Stimulated activated CD4-positive, alpha-beta T cell treated with anti-CD3 and anti-CD28 coated beads, Interleukin-15, amount 100 ng/mL, for 1 hour (primary cell): ENCODE measurements at places on chromosomes 1 and 21.

GRCh38 chr1:33433509-33434362 is 2.8 kb upstream of the PHC2 start:
- no peak for DNase-seq

DNA sequence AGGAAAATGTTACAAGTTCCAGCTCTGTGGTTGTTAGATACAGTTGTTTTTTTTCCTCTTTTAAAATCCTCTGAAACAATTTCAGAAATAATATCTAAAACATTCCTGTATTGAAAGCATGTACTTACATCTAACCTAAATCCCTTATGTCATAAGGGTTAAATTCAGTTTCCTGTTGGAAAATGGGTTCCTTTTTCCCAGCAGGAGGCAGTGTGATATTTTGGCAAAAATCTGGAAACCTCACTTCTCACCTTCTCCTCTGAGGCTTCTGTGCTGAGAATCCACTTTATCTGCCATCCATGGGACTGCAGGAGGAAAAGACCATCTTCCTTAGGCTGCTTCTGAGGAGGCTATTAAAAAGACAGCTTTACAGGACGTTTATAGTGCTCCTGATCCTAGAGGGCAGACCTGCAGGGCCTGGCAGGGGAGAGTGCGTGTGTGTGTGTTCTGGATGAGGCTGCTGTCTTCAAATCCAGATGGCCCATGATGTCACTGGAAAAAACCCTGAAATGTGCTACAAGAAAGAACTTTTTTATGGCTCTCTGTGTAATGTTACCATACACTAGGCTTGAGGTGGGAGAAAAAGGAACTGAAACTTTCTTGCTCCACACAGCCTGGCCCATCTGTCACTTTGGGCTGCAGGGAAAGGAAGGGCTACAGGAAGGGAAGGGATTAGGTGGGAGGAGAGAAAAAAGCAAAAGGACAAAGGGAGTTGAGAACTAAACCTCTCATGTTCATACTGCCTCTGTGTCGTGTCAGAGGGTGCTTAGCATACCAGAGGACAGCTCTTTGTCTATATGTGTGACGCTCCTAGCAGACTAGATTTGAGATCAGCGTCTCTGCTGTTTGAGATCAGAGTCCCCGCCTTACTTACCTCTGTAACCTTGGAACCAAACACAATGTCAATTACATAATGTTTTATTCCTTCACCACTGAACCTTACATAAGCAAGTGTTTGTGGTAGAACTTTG is 379.2 kb upstream of the SPAG17 start:
- no peak for DNase-seq

DNA sequence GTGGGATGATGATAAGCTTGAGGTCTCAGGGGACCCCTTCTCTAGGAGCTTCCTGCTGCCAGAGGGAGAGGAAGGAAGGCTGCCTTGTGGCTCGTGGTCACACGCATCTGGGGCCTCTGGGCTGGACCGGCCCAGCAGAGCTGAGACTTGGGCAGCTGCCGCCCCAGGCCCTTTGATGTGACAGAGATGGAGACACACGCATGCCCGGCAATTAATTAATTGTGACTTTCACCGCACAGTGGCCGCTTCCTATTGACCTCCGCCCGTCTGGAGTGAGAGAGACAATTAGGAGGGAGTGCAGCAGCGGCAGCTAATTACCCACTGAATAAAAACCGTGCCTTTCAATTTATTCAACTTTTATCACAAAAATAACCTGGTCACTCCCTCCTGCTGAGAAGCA is 16.6 kb upstream of the C1QA start:
- no peak for DNase-seq

DNA sequence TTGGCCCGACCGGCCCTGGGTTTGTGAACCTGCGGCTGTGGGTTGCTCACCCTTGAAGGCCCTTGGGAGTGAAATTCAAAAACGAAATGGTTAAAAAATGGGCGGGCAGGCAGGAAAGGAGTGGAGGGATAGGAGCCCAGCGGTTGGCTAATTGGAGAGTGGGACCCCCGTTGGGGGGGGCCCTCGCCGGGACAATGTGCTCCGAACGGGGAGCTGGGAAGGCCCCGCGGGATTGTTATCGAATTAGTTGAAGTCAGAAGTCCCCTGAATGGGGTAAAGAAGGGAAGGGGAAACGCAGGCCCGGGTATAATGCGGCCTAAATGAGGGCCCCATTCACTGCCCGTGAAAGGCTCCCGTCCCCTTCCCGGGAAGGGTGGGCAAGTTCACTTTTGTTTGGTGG is 135.7 kb downstream of the PRDM16 start:
- no peak for DNase-seq
